Aorta (tissue), 5 donors: ENCODE measurements at places on chromosomes 6 and 20. TPM values are rescaled to one million over a fixed set of nuclear protein-coding genes. Genes with fewer than 3 reads are reported as not detected.

The OTOR gene
- not detected for total RNA-seq

The UBE2C gene
- total RNA-seq, result 1.0 TPM

GRCh38 chr20:44705364-44706094 lies 9.6 kb upstream of the CCN5 start:
- DNase-seq, result no peak

GRCh38 chr6:32224696-32225095 lies 829 bp upstream of the NOTCH4 start:
- no peak for DNase-seq

The EHMT2 gene
- 23.6 TPM for total RNA-seq

The HUS1B gene
- 1.4 TPM for total RNA-seq

GRCh38 chr6:44119704-44120262 lies 7.5 kb downstream of the MRPL14 start:
- DNase-seq, result no peak

The BCAS4 gene
- 4.9 TPM for total RNA-seq

- DNase-seq, result no peak
Measured at GRCh38 chr6:45400021-45400420, 22.3 kb upstream of the SUPT3H start.

DNA sequence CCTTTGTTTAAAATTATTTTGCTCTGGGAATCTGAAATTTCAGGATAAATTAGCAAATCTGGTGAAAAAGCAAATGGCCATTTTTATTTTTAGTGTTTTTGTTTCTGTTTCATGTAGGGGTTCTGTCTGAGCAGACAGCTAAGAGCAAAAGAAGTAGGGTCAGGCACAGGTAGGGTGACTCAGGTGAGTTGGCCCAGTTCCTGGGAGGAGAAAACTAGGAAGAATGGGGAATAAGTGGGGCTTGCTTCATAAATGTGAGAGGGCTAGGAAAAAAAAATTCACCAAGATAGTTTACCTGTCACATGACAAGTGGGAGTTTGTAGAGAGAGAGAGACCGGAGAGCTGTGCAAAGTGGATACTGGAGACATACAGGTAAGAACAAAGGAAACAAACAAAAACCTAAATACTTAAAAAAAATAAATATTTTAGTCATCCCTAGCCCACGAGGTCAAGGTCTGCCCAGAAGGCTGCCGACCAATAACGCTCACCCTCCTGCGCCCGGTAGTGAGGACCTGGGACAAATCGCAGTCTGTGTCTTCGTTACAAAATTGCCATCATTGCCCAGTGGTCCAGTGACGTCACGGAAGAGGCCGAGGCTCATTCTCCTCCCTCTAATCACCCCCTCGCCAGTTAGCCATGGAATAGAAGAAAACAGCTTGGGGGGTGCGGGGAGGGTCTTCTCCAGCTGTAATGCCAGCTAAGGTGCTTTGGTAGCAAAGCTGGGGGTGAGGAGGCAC lies 2.3 kb downstream of the THBD start:
- DNase-seq, result no peak
